ENCODE measurements at places on chromosomes 5 and 9. TPM values are rescaled to one million over a fixed set of nuclear protein-coding genes. Genes with fewer than 3 reads are reported as not detected.

The IFNE gene
- 4.5 TPM for total RNA-seq

The SLC34A3 gene
- not detected for total RNA-seq

The IL4 gene
- total RNA-seq = not detected

The NUTM2F gene
- not detected for total RNA-seq

The RASEF gene
- total RNA-seq = 0.41 TPM

The EPB41L4A gene
- total RNA-seq = 0.54 TPM

The PLAC8L1 gene
- total RNA-seq = not detected

The INSL4 gene
- not detected for total RNA-seq

The SPINK7 gene
- total RNA-seq = not detected

The COL23A1 gene
- total RNA-seq = not detected

The OR1Q1 gene
- 0.81 TPM for total RNA-seq

The PCDHB4 gene
- 0.65 TPM for total RNA-seq

The ATOX1 gene
- total RNA-seq = 28.6 TPM

The EIF4EBP3 gene
- 0.74 TPM for total RNA-seq

The FAM221B gene
- total RNA-seq = not detected

The ADAMTSL1 gene
- 179 TPM for total RNA-seq

The SLC44A1 gene
- total RNA-seq = 44.1 TPM

The UIMC1 gene
- total RNA-seq = 34.7 TPM

The TTC23L gene
- total RNA-seq = 0.36 TPM

The LCN9 gene
- not detected for total RNA-seq

The FRMD3 gene
- 2.0 TPM for total RNA-seq

The CARTPT gene
- total RNA-seq = not detected

The PCDHA2 gene
- 0.09 TPM for total RNA-seq

The F2RL2 gene
- total RNA-seq = 18.6 TPM

The GMCL2 gene
- total RNA-seq = not detected

The MLANA gene
- not detected for total RNA-seq

The TSSK1B gene
- total RNA-seq = 1.4 TPM

The PCDHGA3 gene
- 1.1 TPM for total RNA-seq

The IGFBPL1 gene
- total RNA-seq = not detected

The OTP gene
- not detected for total RNA-seq

The GPRIN1 gene
- 7.1 TPM for total RNA-seq

The BTNL9 gene
- not detected for total RNA-seq

The BAAT gene
- total RNA-seq = not detected

The C9orf72 gene
- total RNA-seq = 31.7 TPM

The IL7R gene
- 0.90 TPM for total RNA-seq

The TMEM245 gene
- total RNA-seq = 88.9 TPM

The DCP2 gene
- total RNA-seq = 112 TPM

The NIM1K gene
- 1.9 TPM for total RNA-seq

The WNT8A gene
- total RNA-seq = not detected

The EXOSC3 gene
- 109 TPM for total RNA-seq

All from fibroblast of the aortic adventitia (primary cell).